Cardiac septum (tissue), 1 donor: ENCODE measurements at places on chromosomes 2 and 18. TPM values are rescaled to one million over a fixed set of nuclear protein-coding genes. Genes with fewer than 3 reads are reported as not detected.

GRCh38 chr2:10501451-10501961, 53.4 kb upstream of the ODC1 start:
- peak; percentile 70 for DNase-seq

DNA sequence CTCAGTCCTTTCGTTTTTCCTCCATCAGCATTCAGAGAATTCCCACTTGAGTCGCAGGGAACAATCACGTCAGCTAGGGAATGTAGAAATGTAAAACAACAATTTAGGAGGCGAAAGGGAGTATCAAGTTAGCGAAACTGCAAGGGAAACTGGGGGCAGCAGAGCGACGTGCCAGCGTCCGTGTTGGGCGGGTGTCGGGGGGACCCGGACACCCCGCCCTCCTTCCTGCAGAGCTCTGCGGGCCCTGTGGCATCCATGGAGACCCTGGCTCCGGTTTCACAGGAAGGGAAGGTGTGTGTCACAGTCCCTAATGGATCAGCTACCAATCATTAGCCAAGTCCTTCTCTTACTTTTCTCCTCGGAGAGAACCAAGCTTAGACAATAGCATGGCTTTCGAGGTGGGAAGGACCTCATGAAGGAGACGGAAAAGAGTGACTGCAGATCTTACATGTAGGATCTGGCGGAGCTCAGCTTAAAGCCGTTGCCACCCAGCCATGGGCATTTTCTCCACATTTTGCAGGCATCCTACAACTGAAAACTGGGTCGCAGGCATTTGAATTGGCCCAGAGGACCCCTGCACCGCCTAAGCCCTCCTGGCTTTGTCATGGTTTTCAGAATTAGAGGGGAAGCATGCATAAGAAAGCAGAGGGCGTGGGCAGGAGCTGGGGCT, 33.7 kb downstream of the SOX11 start:
- DNase-seq: no peak

DNA sequence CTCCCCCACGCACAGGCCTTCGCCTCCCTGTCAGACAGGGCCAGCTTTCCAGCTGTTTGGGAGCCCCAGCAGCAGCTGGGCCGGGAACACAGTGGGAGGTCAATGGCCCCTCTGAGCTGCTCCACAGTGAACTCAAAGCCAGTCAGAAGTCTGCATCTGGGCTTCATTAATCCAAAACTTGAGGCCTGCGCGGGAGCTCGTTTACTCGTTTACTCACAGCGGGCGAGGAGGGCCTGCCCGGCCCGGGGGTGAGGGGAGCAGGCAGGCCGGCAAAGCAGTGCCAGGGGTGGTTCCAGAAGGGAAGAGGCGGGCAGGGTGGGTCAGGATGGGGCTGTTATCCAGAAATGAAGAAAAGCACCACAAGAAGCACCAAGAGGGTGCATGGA, 36.8 kb upstream of the SEMA4C start:
- DNase-seq: no peak

Gene UGT1A7
- total RNA-seq: not detected

Gene NAT8
- not detected for total RNA-seq

Gene TUBA3E
- 1.2 TPM for total RNA-seq

DNA sequence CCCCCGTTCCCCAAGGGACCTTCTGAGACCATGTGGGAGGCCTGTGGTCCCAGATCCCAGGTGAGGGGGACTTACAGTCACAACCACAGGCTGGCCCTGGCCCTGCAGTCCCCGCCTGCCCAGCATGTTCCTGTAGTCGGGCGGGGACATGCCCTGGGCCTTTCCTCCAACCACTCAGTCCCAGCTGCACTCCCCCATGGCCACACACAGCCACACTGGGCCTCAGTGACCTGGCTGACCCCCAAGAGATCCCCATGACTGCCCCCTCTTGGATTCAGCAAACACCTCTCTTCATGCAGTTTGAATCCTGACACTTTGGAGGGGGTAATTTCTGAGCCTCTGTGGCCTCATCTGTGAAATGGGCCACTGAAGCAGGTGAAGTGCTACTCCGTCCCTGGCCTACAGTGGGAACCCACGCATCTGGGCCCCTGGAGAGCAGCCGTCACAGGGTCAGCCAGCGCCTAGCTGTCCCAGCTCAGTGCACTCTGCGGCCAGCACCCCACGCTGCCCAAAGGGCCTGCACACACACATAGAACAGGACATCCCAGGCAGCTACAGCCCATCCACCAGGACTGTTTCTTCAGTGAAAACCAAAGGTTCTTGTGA, 12.7 kb upstream of the ARHGEF4 start:
- DNase-seq: no peak

DNA sequence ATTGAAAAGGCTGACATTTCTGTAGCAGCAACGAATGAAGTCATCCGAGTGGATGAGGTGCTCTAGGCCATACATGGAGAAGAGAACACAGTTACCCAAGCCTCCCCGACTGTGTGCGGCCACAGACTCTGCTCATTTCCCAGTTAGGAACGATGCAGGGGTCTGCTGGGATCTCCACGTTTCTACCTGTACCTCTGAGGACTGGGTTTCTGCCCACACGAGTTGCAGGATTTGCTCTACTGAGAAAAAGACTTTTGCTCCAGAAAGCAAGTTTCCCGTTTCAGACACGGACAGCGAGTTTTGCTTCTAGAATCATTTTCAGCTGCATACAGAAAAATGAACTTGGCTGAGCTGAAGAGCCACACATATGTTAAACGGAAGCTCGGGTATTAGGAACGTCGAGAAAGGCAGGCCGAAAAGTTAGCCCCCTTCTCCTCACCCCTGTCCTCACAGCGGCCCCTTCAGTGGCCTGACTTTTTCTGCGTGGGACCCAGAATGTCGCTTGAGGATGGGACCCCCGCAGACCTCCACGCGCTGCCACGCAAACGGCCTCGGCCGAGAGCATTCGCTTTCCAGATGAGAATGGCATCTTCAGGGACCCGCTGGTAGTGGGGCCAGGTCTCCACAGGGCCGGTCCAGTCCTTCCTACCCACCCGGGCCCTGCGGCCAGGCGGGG, 582 bp upstream of the RAB31 start:
- no peak for DNase-seq

DNA sequence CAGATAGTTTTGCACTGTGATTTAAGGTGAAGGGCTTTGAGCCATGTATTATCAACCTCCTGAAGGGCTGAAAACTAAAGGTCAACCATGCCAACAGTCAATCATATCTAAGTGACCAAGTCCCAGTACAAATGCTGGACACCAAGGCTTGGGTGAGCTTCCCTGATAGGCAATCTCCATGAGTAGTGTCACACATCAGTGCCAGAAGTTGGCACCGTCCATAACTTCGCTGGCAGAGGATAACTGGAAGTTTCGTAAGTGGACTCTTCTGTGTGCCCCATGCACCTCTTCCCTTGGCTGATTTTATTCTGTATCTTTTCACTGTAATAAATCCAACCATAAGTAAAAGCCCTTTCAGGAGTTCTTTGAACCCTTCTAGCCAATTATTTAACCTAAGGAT, 13.2 kb downstream of the REV1 start:
- no peak for DNase-seq

Gene GDF7
- 0.94 TPM for total RNA-seq

GRCh38 chr2:149329489-149330126, 779 bp upstream of the LYPD6 start:
- no peak for DNase-seq

DNA sequence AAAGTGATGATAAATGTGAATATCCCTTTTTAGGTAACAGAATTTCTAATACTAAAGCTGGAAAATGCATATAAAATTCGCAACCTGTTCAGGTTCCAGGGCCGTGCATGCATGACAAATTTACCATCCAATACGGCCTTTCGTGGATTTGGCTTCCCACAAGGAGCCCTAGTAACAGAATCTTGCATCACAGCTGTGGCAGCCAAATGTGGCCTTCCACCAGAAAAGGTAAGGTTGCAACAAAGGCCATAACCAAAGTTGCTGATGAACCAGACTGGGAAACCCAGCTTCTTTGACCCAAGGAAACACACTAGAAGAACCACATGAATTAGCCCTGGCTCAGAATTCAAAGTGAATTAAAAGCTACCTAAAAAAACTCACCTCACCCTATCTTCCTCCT, 49.6 kb upstream of the BZW1 start:
- no peak for DNase-seq

GRCh38 chr2:162174746-162175145, 22.7 kb upstream of the GCG start:
- DNase-seq: no peak

- DNase-seq: peak; percentile 64
These were observed 62.6 kb downstream of the SMAD7 start for GRCh38 chr18:48887905-48888772.

GRCh38 chr2:77418537-77418936, 103.6 kb downstream of the LRRTM4 start:
- DNase-seq: no peak

- no peak for DNase-seq
These were observed 25.9 kb downstream of the PSTPIP2 start for GRCh38 chr18:46046126-46046525.

DNA sequence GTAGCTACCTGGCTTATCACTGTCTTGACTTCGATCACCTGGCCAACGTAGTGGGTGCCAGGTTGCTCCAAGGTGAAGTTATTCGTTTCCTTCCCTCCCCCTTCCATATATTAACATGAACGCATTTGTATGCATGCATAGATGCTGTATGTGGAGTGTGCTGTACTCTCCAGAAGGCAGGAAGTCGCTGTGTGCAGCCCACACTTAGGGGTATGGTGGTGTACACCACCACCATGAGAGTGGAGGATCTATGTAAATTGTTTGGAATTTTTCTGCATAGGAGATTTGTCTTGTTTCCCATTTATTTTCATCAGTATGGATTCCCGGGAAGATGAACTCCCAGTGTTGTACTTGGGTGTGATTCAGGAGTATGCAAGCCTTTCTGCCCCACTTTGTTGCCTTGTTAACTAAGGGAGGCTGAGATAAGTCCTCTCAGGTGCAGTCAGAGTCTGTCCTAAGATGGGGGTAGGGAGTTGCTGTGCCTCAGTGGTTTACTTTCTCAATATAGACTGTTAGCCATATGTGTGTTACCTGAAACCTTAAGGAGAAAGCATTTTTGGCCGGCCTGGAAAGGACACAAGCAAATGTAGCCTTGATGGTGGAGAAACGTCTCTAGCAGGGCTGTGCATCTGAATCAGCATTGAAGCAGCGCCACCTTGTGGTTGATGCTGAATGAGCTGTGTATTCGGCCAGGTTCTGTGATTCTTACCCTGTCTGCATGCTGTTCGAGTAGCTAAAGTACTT, 149.8 kb downstream of the TANC1 start:
- peak; percentile 92 for DNase-seq
